ENCODE measurements at places on chromosomes 1 and 21. TPM values are rescaled to one million over a fixed set of nuclear protein-coding genes. Genes with fewer than 3 reads are reported as not detected.

- no peak for DNase-seq
These were observed 108.2 kb upstream of the COL6A1 start for GRCh38 chr21:45873418-45873817.

DNA sequence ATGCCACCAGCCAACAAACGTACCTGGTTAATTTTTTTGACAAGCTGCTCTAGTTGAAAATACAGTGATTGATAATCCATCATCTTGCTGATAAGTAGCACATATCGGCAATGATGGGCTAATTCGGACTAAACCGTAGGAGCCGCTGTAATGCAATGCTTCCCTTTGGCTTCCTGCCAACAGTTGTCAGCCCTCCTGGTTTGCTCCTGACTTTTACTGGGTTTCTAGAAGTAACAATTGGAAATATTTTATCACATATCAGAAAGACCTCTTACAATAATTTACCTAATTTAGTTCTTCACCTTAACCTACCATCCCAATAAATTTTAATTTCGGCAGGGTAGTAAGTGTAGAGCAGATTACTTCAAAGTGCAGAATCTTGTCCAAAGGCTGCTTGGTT is 148.5 kb downstream of the DHRS3 start:
- DNase-seq: peak; percentile 26

DNA sequence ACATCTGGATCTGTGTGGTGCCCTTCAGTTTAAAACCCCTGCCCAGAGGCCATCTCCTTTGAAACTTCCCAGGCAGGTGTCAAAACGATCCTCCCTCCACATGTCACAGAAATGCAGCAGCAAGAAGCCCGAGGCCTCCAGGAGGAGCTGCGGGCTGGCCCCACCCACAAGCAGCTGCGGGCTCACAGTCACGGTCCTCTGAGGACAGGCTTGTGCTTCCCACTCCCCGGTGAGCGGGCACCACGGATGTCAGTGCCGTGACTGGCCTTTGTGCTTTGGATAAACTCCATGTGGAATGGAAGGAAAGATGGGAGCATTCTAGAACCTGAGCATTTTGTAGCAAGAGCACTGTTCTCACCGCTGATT is 65.8 kb downstream of the SIK1 start:
- DNase-seq: no peak

DNA sequence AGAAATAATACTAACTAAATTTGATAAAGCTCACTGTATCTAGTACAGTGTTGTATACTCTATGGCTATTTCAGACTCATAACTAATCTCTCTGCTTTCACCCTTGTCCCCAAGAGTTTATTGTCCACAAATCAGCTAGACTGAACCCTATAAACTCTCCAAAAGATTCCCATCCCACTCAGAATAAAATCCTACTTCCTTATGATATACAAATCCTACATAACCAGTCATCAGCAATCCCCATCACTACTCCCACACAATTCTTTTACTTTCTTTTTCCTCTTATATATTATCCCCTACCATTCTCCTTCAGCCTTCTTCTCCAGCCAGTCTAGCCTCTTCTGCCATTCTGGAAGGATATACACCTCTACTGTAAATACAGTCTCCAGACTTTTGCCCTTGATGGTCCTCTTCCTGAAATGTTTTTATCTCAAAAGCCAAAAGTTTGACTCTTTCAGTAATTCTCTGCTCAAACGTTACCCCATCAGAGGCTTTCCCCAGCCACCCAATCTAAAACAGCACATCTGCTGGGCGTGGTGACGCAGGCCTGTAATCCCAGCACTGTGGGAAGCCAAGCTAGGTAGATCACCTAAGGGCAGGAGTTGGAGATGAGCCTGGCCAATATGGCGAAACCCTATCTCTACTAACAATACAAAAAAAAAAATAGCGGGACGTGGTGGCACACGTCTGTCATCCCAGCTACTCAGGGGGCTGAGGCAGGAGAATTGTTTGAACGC is 41.6 kb downstream of the ABL2 start:
- DNase-seq: no peak

GRCh38 chr1:119778886-119779560 is 10.3 kb upstream of the HMGCS2 start:
- DNase-seq: no peak

- DNase-seq: no peak
These were observed 247.2 kb upstream of the ADGRL2 start for GRCh38 chr1:81553503-81553902.

- no peak for DNase-seq
These were observed 49.9 kb downstream of the SLC9A1 start for GRCh38 chr1:27105018-27105417.

- DNase-seq: no peak
These were observed 3.1 kb downstream of the OBSCN start for GRCh38 chr1:228210712-228211530.

- DNase-seq: peak; percentile 87
These were observed 5.3 kb upstream of the SLC6A9 start for GRCh38 chr1:44036409-44037139.

DNA sequence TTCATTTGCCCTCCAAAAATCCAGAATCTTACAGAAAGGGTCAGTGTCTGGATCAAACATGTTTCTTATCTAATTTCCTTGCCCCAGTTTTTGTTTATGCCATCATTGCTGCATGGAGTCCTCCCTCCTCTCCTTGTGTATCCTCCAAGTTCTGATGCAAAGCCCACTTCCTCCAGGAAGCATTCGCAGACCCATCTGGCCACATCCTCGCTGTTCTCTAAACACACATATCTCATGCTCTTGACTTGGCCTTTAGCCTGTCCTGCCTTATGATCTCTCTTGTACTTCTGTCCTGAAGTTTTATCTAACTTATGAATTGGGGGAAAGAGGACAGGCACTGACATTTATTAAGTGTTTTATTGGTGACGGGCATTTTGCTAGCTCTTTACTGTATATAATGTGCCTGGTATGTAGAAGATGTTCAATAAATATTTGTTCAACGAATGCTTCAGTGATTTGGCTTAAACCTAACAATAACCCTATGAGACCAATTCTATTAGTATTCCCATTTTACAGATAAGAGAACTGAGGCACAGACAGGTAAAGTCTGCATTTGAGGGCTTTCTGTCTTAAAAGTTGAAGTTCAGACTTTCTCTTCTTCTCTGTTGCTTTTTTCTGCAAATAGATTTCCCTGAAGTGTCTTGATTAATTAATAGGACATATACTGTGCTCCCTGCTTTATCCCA is 19.2 kb upstream of the ID3 start:
- DNase-seq: no peak

- DNase-seq: no peak
These were observed 2.5 kb downstream of the SDC3 start for GRCh38 chr1:30905916-30906620.

DNA sequence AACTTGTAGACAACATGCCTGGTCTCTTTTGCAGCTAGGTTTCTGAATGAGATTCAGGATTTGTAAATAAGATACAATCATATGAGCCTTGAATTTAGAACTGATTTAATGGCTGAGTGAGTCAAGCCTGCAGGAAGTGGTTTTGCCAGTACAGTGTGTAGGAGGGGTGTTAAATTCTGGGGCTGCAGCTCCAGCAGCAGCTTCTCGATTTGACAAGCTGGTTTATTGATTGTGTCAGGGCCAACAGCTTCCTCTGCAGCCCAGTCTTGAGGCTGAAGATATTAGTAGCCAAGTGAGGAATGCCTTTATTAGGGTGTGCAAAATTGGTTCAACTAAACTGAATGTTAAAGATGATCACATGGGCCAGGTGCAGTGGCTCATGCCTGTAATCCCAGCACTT is 11.5 kb upstream of the PLA2G5 start:
- DNase-seq: no peak

- DNase-seq: no peak
These were observed 16.5 kb upstream of the PKP1 start for GRCh38 chr1:201266774-201267173.

GRCh38 chr1:69110851-69111250 is 456.9 kb upstream of the LRRC7 start:
- DNase-seq: no peak

DNA sequence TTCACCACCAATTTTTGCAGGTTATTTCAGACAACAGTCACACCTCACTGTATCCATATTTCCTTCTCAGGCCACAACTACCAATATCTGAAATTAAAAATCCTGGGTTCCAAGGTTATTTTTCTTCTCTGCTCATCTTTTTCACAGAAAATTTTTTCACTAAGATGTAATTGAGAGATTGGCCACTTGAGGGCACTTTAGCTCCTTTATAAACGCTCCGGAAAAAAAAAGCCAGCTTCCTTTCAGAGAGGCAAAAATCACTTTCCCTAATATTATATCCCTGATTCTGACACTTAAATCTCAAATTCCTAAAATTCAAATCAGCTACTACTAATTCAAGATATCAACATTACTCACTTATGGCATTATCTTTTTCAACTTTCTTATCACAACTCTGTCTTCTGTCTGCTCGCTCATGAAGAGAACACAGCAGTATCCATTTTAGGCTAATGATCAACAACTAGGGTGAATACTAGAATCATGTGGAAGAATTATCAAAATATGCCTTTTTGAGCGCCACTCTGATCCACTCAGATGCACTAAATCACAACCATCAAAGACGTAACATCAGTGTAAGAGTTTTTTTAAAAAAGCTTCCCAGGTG is 101.4 kb upstream of the RGS1 start:
- DNase-seq: peak; percentile 36

DNA sequence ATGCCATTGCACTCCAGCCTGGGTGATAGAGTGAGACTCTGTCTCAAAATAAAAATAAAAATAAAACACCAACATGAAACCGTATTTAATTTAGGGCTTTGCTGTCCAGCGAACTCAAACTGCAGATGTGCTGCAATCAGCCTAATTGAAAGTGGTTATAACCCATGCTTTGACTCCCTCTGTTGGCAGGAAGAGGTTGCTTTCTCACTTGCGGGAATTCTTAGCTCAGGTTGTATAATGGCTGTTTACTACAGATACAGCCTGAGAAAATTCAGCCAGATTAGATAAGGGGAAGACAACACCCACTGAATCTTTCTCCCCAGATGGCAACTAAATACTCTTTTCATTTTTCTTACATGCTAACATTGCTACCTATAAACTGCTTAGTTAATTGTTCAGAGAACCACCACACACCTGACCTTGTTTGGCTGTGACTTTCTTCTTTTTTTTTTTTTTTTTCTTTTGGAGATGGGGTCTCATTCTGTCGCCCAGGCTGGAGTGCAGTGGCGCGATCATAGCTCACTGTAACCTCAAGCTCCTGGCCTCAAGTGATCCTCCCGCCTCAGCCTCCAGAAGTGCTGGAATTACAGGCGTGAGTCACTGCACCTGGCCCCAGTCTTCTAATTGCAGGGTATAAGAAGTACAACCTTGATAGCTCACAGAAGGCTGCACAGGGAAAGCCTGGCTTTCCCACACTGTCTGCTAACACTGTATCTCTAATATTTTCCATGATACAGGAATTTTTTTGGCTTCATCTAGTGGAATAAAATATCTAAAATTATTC is 34.6 kb downstream of the DNTTIP2 start:
- DNase-seq: peak; percentile 73

DNA sequence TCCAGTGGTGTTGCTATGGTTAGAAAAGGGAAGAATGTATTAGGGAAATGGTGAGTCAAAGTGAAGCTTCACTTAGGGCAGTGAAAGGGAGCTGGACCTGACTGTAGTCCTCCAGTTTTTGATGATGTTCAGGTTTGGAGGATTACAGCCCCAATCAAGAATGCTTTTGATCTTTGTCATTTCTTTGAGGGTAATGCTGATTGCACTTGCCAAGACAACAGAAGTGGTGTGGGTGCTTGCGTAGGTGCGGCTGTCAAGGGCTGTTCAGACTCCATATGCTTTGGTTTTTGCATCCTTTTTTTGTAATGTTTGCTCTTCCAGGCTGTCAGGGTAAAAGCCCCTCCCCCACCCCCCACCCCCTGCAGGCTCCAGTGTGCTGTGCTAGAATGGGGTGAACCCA is 38.9 kb downstream of the HHAT start:
- DNase-seq: no peak

- DNase-seq: no peak
These were observed 77.4 kb downstream of the RERE start for GRCh38 chr1:8740034-8740449.

GRCh38 chr1:118154220-118154619 is 30.8 kb downstream of the SPAG17 start:
- no peak for DNase-seq

GRCh38 chr21:44372616-44373015 is 19.2 kb downstream of the TRPM2 start:
- DNase-seq: no peak

- DNase-seq: peak; percentile 63
These were observed 9.8 kb upstream of the GJA8 start for GRCh38 chr1:147892731-147893214.

DNA sequence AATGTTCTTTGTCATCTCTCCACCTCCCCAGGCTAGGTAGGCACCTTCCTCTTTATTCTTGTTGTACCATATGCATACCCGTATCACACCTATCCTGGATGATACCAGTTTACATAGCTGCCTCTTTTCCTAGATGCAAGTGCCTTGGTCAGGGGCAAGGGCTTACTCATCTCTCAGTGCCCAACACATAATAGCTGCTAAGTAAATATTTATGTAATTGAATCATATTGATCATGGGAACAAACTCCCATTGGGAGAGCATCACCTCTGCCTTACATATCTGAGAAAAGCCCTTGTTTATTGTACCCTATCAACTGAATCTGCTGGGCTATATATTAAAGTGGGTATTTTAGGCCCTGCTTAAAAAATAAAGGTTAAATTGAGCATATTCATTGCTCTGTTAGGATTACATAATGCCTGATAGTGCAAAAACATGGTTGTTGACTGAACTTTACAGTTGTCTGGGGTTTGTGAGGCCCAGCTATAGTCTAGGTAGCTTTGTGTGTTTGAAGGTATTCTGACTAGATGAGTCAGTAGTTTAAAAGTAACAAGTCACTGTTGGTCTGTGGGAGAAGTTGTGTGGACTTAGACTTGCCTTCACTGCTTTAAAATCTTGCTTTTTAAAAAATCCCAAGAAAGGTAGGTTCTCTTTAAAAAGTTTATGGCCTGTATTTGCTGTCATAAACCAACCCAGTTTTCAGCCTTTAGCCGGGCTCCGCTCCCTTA is 82.6 kb downstream of the OLFML2B start:
- no peak for DNase-seq

GRCh38 chr1:105027838-105028471 is 1278.3 kb downstream of the AMY1C start:
- DNase-seq: no peak

GRCh38 chr1:94334764-94335163 is 83.4 kb upstream of the ABCD3 start:
- no peak for DNase-seq

GRCh38 chr1:203038891-203039608 is 12.8 kb downstream of the PPFIA4 start:
- DNase-seq: peak; percentile 93

GRCh38 chr1:192903142-192903541 is 94.3 kb downstream of the RGS2 start:
- no peak for DNase-seq

- DNase-seq: no peak
These were observed 522.6 kb downstream of the ADGRL2 start for GRCh38 chr1:82323144-82323841.

Gene COPA
- total RNA-seq: 73.2 TPM

Gene SGIP1
- not detected for total RNA-seq

Gene KLF17
- total RNA-seq: not detected

Gene ILDR2
- total RNA-seq: 0.86 TPM

Gene LYPD8
- total RNA-seq: not detected

Gene LCE6A
- not detected for total RNA-seq

Gene CEP104
- 17.5 TPM for total RNA-seq

Gene OLIG1
- not detected for total RNA-seq
